A549 treated with CORT108297 at 1 μM for 4 hours (cell line): ENCODE measurements at places on chromosomes 5 and 9. TPM values are rescaled to one million over a fixed set of nuclear protein-coding genes. Genes with fewer than 3 reads are reported as not detected.

SLC6A3 gene
- total RNA-seq = 0.05 to 0.09 TPM (median 0.07 TPM) in 5 replicates

LCN12 gene
- 0.48 to 1.5 TPM (median 1.5 TPM) in 5 replicates for total RNA-seq

SLC23A1 gene
- total RNA-seq = 0.92 to 1.5 TPM (median 1.4 TPM) in 5 replicates

ORM2 gene
- not detected in 5 replicates for total RNA-seq

PCDHGA10 gene
- 0.01 to 0.02 TPM (median 0.02 TPM) in 3 of 5 replicates, not detected in the others for total RNA-seq

DMRTA1 gene
- total RNA-seq = 0.73 to 1.1 TPM (median 0.93 TPM) in 5 replicates

CNTFR gene
- 0.07 to 0.13 TPM (median 0.11 TPM) in 5 replicates for total RNA-seq

WWC1 gene
- total RNA-seq = 84.1 to 103 TPM (median 88.0 TPM) in 5 replicates

TBCA gene
- 257 to 316 TPM (median 277 TPM) in 5 replicates for total RNA-seq

MLANA gene
- total RNA-seq = not detected in 5 replicates

VDAC1 gene
- 397 to 403 TPM (median 398 TPM) in 5 replicates for total RNA-seq

BTNL3 gene
- total RNA-seq = not detected in 5 replicates

ZDHHC11B gene
- total RNA-seq = 0.83 to 1.7 TPM (median 1.2 TPM) in 5 replicates

IL33 gene
- 0.46 to 0.93 TPM (median 0.58 TPM) in 5 replicates for total RNA-seq

PARP8 gene
- 0.13 to 0.27 TPM (median 0.14 TPM) in 5 replicates for total RNA-seq

PFDN1 gene
- 90.5 to 145 TPM (median 92.8 TPM) in 5 replicates for total RNA-seq

TXNDC8 gene
- not detected in 5 replicates for total RNA-seq

RNF180 gene
- total RNA-seq = 0.30 to 0.46 TPM (median 0.39 TPM) in 5 replicates

SPINK7 gene
- not detected in 5 replicates for total RNA-seq

OBP2B gene
- total RNA-seq = not detected in 5 replicates

CDC20B gene
- 0.07 to 0.11 TPM (median 0.09 TPM) in 5 replicates for total RNA-seq

ANXA6 gene
- 36.3 to 42.8 TPM (median 40.1 TPM) in 5 replicates for total RNA-seq

LRRTM2 gene
- total RNA-seq = not detected in 5 replicates

MEGF10 gene
- not detected in 5 replicates for total RNA-seq

FRRS1L gene
- total RNA-seq = 0.13 to 0.81 TPM (median 0.22 TPM) in 5 replicates

IFNA8 gene
- not detected in 5 replicates for total RNA-seq

PTPRD gene
- 0.06 to 0.34 TPM (median 0.16 TPM) in 5 replicates for total RNA-seq

PAEP gene
- 0.14 to 0.28 TPM (median 0.21 TPM) in 5 replicates for total RNA-seq

SELENOP gene
- 0.18 to 0.40 TPM (median 0.25 TPM) in 5 replicates for total RNA-seq
